ENCODE measurements at places on chromosomes 4 and X.

DNA sequence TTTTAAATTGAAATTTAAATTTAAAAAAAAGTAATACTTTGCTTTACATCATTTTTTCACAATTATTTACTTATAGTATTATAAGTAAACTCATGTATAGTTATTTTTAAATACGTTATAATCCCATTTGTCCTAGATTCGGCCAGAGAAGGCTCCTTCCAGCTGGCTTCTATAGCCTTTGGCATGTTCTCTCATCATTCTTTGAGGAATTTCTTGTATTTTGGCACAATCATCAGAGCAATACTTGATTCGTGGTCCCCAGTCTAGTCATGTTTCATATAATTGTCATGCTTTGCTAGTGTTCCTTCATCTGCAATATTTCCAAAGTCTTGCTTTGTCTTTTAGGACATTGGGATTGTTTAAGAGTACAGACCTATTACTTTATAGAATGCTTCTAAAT lies 1037.9 kb upstream of the AGA start:
- no peak for DNase-seq

DNA sequence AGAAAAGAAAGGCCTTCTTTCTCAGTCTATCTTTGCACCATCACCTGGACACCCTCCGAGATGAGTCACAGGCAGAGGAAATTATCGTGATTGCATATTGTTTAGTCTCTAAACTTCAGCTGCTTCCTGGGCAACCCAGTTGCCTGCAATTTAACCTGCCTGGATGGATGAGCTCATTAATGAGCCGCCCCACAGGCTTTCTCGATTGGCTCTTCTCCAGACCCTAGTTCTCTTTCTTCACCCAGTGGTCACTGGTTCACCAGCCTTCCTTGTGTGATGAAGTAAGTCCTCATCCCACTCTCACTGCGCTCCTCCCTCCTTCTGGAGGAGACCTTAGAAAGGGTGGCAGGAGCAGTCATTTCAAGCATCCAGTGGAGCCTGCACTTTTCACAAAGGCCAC lies 94.4 kb downstream of the SOWAHB start:
- DNase-seq, result peak; percentile 87

- DNase-seq, result no peak
These were observed 64.3 kb upstream of the WDR17 start for GRCh38 chr4:176001151-176002006.

- peak; percentile 70 for DNase-seq
These were observed 28.3 kb downstream of the SEPTIN11 start for GRCh38 chr4:76977736-76978350.

- DNase-seq, result no peak
These were observed 59.7 kb downstream of the NBDY start for GRCh38 chrX:56788717-56789122.

- no peak for DNase-seq
These were observed 1.1 kb upstream of the TMEM164 start for GRCh38 chrX:110001740-110002299.

DNA sequence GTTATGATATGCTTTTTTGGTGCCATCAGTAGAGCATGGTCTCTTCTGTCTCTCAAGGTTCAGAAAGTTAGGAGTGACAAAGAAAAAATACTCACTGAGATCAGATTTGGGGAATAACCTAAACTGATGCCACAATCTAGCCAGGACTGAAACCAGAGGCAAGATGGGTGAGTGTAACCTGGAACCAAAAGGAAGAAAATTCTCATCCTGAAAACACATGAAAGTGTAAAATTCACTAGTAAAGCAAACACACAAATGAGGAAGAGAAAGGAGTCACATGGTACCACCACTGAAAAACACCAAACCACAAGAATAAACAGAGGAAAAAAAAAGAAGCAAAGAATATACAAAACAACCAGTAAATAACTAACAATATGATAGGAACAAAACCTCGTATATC lies 96.4 kb downstream of the ANXA10 start:
- DNase-seq, result no peak

DNA sequence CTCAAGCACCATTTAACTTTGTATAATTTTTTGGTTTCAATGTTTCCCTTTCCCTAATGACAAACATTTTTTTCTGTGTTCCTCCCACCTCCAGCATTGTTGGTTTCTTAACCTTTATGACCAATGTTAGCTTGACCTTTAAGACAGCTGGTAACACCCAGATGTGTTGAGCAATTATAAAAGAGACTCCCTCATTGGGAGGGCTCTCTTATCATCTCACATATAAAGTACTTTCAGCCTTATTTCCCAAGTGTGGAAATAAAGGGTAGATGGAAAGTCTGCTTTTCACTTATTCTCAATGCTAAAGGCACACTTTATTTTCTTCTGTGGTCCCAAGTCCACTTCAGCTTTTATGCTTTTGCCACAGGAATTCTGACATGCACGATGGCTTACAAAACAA lies 1420.4 kb downstream of the RAPGEF2 start:
- DNase-seq, result no peak

DNA sequence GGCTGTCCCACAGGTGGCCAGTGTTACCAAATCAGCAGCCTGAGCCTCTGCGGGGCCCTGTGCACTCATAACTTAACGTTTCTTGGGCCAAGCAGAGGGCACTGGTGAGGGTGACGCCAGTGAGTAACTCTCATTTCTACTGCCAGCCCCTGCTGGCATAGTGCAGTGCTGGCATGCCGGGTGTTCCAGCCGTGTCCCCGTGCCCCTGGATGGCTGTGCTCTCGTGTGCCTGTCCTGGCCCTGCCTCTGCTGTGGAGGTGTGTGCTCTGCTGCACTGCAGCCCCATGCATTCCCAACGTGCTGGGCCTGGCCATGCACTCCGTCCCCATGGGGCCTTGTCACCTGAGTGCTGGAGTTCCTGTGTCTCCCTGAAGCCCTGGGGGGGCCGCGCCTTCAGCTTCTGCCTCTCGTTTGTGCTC lies 14.7 kb downstream of the TBC1D14 start:
- no peak for DNase-seq

- no peak for DNase-seq
These were observed 203.2 kb upstream of the MBNL3 start for GRCh38 chrX:132692066-132692465.

GRCh38 chr4:130154901-130155300 lies 1058.9 kb downstream of the C4orf33 start:
- DNase-seq, result no peak

DNA sequence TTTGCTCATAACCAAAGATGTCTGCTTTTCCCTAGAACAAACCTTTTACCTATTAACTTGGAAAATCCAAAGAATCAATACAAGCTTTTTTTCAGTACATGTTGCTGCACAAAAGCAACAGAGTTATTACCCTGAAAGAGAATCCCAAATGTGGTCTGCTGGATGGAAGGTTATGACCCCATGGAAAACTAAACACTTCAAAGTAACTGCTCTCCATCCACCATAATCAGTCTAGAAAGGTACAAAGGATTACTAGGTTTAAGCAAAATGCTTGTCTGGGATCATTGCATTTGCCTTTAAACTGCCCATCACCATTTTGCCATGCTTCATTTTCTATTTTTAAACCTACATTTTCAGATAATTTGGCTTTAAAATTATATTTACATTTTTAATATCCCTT lies 11.7 kb downstream of the MMRN1 start:
- no peak for DNase-seq

- peak; percentile 89 for DNase-seq
These were observed 126.5 kb downstream of the KIT start for GRCh38 chr4:54784161-54784671.

DNA sequence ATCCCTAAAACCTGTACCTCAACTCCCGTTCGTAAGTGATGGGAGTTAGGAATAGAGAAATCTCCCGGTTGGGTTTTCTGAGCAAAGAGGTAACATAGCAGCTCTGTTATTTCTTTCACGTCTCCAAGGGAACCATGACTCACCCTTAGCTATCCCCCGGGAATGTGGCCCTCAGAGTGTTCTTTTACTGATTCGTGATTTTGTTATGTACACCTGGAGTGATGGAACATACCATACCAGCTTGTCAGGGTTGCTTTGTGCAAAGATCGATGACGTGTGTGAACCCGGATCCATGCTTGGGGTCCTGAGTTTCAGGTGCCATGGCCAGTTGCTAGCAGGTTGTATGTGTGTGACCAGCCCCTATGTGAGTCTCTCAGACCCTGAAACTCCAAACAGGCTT lies 52.6 kb downstream of the HPRT1 start:
- peak; percentile 36 for DNase-seq

GRCh38 chr4:82797040-82797404 lies 1.6 kb downstream of the SCD5 start:
- no peak for DNase-seq

GRCh38 chr4:16464651-16465050 lies 238.4 kb upstream of the TAPT1 start:
- no peak for DNase-seq

DNA sequence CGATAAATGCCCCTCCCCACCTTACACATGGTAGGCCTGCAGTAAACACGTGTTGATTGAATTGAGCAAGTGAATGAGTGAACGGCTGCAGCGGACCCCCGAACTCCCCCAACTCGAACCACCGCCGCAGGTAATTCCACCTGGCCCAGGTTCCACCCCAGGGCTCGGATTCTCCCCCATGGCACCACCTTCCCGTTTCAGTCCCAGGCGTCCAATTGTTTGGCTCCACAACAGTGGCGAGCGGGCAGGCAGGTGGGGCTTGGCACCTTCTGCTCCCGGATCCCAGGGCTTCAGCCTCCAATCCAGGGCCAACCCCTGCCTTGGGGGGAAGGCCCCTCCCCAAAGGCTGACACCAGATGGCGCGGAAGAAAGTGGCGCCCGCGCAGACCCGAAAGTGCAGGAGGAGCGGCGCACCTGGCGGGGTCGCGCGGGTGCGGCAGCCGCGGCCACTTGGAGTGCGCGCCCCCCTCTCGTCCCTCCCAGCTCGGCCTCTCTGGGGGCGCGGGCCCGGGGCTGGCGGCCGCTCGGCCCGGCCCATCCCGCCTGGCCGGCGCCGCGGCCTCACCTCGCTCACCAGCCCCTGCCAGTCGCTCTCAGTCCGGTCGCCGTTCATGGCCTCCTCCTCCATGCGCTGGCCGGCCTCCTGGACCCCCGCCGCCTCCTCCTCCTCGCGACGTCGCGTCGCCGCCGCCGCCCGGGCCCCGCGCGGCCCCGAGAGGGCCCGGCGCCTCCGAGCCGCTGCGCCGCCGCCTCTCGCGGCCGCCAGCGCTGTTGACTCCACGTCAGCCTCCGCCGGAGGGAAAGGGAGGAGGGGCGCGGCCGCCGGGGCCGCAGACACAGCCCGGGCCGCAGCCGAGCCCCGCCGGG lies at the start of gene CCDC149:
TSS of gene CCDC149 (minus strand) at position 791 of the 867 bp plus-strand sequence. CDS start at position 613, 178 bp downstream.
- no peak for DNase-seq

GRCh38 chr4:61201561-61201960 lies 1.4 kb downstream of the ADGRL3 start:
- no peak for DNase-seq

- DNase-seq, result no peak
These were observed 123.6 kb upstream of the MID1 start for GRCh38 chrX:10744007-10744406.

- DNase-seq, result no peak
These were observed 91.4 kb downstream of the DCTD start for GRCh38 chr4:182825786-182826185.

GRCh38 chr4:77852892-77853495 lies 9.6 kb upstream of the MRPL1 start:
- no peak for DNase-seq

DNA sequence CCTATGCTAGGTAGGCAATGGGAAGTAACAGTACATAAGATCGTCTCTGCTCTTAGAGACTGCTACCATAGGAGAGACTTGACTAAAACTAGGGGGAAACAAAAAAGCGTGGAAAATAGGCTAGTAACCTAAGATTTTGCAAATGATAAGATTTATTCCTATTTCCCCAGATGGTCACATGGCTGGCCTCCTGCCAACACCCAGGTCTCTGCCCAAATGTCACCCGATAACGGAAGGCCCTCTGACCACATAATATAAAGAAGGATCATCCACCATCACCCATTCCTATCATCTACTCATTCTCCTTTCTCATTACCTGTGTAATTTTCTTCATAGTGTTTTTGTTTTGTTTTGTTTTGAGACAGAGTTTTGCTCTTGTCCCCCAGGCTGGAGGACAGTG lies 4.7 kb downstream of the LAMP2 start:
- DNase-seq, result no peak

DNA sequence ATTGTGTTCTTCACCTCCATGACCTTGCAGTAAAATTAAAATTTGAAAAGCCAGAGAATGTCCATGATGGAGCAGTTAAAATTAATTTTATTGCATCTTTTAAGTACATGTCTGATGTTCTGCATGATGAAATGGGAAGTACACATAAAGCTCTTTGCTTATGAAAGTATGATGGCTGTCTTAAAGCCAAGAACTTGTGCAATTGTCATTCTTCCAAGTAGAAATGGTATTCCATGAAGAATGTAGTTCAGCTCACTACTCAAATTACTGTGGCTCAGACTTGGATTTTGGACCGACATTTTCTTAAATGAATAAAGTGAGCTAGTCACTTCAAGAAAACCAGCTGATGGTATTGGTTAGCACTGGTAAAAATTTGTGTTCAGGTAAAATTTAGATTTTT lies 161.7 kb upstream of the CXCL13 start:
- DNase-seq, result no peak

- DNase-seq, result no peak
These were observed 1.4 kb upstream of the SERPINA7 start for GRCh38 chrX:106039920-106040319.

- no peak for DNase-seq
These were observed 77.3 kb downstream of the DCAF8L1 start for GRCh38 chrX:27903960-27904359.

DNA sequence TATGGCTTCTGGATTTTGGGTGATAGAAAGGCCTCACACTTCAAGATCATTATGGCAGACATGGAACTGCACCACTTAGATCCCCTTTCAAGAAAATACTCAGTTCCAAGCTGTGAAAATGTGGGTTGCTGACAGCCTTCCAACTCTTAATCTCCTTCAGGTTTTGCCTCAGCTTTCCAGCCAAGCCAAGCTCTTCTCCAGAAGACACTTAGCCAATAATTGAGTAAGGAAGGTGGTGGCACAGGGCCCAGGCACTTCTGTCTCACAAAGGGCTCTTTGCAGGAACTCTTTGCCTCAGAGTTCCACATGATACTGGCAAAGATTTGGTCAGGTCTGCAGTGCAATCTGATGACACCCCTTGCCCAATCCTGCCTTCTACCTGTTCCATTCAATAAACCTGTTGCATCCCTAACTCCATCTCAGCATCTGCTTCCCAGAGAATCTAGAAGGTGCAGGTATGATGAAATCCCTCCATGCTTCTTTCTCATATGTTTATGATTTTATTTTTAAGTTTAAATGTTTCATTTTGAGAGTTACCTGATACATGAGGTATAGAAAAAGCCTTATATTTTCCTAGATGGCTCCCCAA lies 30.6 kb downstream of the ANXA5 start:
- no peak for DNase-seq

DNA sequence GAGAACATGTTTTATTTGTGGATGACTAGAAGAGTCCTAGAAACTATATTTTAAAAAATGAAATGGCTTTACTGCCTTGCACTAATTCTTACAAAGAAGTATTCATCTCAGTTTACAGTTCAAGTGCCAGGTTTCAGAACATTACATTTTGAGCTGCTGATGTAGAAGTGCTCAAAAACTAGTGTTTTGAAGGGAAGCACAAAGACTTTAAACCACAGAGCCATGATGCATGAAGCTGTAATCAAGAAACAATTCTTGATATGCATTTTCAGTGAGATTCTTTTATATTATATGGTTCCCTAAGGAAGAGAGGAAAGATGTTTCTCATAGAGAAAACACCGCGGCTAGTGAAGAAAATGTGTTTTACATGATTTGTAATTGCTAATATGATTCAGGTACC lies 1163.0 kb downstream of the RAPGEF2 start:
- DNase-seq, result no peak
